H7 (cell line): ENCODE measurements at places on chromosomes 7 and 10. TPM values are rescaled to one million over a fixed set of nuclear protein-coding genes. Genes with fewer than 3 reads are reported as not detected.

DNA sequence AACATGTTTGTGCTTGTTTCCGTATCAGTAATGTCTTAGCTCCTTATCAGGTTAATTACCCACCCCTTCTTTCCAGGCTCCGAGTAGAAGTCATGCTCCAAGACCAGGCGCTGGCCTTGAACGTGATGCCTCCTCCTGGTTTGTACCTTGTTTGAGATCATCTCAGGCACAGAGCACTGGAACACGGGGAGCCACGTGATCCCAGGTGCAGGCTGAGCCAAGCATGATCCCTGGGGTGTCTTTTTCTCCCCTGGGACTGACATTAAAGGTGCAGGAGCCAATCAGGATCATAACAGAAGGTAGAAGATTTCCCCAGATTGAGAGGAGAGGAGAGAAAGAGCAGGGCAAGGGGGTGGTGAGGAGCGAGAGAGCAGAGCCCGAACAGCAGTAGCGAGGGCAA, 626.1 kb upstream of the GALNT17 start:
- no peak for DNase-seq

DNA sequence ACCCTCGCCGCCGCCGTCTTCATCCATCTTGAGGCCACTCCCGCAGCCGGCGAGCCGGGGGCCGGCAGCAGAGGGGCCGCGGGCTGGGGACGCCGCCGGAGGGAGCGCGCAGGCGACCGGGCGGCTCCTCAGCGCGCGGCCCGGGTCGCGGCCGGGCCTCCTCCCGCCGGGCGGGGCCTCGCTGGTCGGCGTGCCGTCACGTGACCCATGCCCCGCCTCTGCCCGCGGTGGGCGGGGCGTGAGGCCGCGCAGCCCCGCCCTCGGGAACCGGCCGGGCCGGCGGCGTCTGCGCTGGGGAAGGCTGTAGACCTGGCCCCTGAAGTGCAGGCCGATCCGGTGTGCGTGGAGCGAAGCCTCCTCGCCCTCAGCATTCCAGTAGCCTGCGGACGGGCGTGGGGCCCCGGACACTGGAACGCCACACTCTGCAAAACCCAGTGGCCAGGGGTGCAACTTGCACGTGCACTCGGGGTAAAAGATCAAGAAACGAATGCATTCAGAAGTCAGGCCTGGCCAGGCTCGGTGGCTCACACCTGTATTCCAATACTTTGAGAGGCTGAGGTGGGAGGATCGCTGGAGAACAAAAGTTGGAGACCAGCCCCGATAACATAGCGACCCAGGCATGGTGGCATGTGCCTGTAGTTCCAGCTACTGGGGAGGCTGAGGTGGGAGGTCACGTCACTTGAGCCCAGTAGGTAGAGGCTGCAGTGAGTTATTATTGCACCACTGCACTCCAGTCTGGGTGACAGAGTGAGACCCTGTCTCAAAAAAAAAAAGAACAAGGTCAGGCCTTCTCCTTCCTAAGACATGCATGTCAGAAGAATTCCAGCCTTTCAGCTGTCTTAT, at the start of gene CYTH3:
Gene CYTH3, minus strand, starts transcription at position 144 of the 843 bp plus-strand sequence. Its CDS starts 117 bp downstream, at position 27.
- peak; percentile 99 for DNase-seq

- no peak for DNase-seq
Measured at GRCh38 chr7:21256310-21256877, 171.5 kb upstream of the SP4 start.

The CCL24 gene
- total RNA-seq = not detected in 2 replicates

The NXPH1 gene
- 0.10 and 0.37 TPM in 2 replicates for total RNA-seq

DNA sequence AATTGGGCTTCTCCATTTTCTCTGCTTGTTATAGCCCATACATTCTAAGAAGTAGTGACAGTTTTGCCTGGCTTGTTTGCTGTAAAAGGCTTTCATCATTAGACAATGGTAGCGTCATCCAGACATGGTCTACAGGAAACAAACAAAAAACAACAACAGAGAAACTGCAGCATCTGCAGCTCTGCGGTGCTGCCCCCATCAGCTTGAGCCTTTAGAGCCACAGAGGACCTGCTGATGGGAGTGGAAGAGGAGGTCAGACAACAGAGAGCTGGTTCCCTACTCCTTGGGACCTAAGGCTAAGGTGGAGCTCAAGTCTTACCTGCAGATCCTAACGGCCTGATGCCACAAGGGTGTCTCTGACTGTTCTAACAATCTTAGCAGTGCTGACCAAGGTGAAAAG, 3.1 kb downstream of the INA start:
- no peak for DNase-seq

GRCh38 chr10:84166620-84167288, 6.8 kb upstream of the GPR15LG start:
- no peak for DNase-seq
